Left lung (tissue), 14 donors: ENCODE measurements at places on chromosomes 16 and 17. TPM values are rescaled to one million over a fixed set of nuclear protein-coding genes. Genes with fewer than 3 reads are reported as not detected.

DNA sequence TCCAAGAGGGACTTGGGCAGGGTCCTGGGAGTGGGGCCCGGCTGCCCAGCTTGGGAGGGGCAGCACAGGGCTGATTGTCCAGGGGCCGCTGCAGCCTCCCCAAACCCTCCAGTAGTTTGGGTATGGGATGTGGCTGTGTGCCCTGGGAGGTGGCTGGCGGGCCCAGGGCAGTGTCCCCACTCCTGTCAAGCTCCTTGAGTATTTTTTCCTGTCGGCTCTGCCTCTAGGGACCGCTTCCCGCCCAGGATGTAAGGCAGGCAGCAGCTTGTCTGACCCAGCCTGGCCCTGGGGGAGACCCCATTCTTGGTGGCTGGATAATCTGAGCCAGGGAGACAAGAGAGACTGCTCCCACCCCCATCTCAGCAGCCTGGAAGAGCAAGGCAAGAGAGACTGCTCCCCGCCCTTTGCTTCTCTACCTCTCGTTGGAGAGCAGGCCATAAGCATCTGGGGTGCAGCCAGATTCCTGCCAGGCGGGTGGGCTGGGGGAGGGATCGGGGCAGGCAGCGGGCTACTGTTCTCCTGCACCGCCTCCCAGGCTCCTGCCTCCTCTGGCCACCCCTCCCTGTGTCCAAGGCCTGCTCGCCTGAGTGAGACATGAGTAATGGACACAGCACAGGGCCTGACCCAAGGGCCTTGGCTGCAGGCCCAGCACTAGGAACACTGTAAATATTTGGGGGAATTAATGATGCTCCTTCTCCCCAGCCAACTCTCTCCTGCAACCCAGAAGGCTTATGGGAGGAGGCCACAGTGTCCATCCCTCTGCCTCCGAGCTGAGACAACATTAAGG is 18.4 kb upstream of the ITGA3 start:
- H3K4me3 ChIP-seq, result no peak overlapping the region
- no peaks in the 10 kb centered on the region for H3K36me3 ChIP-seq
- peaks cover 20% of the 10 kb centered on the region for H3K4me1 ChIP-seq
- peak; percentile 87 for DNase-seq
- H3K27ac ChIP-seq, result peak overlapping the region; percentile 67

- no peak overlapping the region for H3K27ac ChIP-seq
- H3K4me1 ChIP-seq, result no peaks in the 10 kb centered on the region
- no peaks in the 10 kb centered on the region for H3K27me3 ChIP-seq
- H3K36me3 ChIP-seq, result peaks cover 98% of the 10 kb centered on the region
These were observed 11.7 kb downstream of the ZNHIT3 start for GRCh38 chr17:36498155-36498554.

Gene GGT6
- 17.4 TPM for total RNA-seq

DNA sequence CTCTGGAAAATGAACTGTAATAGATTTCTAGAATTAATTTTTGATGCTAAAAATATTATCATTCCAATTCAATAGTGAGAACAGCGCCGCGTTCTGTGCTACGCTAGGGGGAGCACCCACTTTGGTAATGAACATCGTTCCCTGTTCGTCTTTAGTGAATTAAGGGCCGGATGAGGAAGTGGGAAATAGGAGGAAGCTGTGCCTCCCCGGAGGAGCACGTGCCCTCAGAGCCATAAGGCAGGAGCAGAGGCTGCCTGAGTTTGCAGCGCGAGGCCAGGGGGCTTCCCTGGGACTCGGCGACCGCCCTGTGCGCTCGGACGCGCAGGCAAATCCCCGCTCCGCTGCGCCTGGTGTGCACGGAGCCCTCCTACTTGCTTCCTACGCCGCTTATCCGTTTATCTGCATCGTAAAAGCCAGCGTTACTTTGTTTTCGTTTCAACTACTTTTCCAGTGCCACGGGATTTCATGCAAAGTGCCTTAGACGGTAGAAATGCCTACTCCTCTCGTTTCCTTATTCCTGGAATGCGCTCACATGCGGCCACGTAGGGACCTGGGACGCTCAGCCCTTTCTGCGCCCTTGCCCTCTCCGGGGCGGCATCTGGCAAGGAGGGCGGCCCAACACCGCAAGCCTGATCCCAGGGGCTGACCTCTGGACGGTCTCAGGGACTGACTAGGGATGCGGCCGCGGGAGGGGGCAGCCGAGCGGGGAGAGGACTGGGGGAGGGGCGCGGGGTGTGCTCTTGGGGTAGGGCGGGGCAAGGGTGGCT is 76.4 kb downstream of the KCNJ12 start:
- H3K4me3 ChIP-seq, result no peak overlapping the region
- peaks cover 20% of the 10 kb centered on the region for H3K27me3 ChIP-seq
- peak; percentile 45 for DNase-seq

Gene NPIPA3
- 2.9 TPM for total RNA-seq

GRCh38 chr16:16124974-16125373 is 98.3 kb downstream of the ABCC6 start:
- no peak for DNase-seq
- H3K27me3 ChIP-seq, result no peaks in the 10 kb centered on the region
- no peak overlapping the region for H3K4me3 ChIP-seq
- no peaks in the 10 kb centered on the region for H3K4me1 ChIP-seq
- no peak overlapping the region for H3K27ac ChIP-seq

Gene KRT12
- not detected for total RNA-seq

DNA sequence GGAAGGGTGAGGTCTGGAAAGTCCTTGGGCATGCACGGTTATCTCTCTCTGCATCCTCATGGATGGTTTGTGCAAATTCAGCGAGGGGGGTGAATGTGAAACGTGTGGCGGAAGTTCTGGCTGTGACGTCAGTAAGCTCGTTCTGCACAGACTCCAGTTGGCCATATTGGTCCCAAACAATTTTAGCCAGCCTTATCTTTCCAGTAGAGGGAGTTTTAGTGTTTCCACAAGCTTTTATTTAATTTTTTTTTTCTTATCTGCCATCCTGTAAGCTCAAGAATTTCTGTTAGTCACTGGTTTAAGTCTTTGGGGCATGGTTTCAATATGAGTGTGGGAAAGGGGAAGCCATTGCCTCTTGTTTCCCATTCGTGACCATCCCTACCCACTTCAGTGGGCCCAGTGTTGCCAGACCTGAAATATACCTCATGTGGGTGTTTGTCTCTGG is 39.0 kb downstream of the HLF start:
- H3K4me3 ChIP-seq, result no peak overlapping the region
- DNase-seq, result no peak

- DNase-seq, result no peak
- no peak overlapping the region for H3K4me3 ChIP-seq
- H3K27me3 ChIP-seq, result no peaks in the 10 kb centered on the region
- no peaks in the 10 kb centered on the region for H3K36me3 ChIP-seq
- H3K4me1 ChIP-seq, result peaks cover 6% of the 10 kb centered on the region
- no peak overlapping the region for H3K27ac ChIP-seq
These were observed 58.8 kb downstream of the NT5M start for GRCh38 chr17:17361867-17362539.

GRCh38 chr17:218432-219110 is 37.1 kb upstream of the DOC2B start:
- H3K4me1 ChIP-seq, result no peaks in the 10 kb centered on the region
- no peak overlapping the region for H3K27ac ChIP-seq
- no peak for DNase-seq
- no peaks in the 10 kb centered on the region for H3K27me3 ChIP-seq

DNA sequence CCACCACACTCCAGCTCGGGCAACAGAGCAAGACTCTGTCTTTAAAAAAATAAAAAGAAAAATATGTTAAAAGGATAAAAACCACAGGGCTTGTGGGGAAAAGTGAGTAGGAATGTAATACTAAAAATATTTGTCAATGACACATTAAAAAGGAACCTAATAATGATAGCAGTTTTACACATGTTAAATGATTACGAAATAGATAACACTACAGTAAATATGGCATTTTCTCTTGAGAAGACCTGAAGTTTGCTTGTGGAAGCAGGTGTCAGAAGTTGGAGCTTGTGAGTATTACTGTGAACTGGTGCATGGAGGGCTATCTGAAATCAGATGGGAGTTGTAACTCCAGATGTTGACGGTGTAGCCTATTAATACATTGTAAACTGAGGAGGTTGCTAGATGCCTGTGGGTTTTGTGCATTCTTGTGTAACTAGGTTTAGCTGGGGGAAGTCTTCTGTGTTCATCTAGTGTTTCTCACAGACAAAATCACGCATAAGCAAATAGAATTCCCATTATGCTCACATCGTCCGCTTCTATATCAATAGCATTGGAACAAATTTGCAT is 44.2 kb upstream of the CLEC18A start:
- no peaks in the 10 kb centered on the region for H3K4me1 ChIP-seq
- H3K27ac ChIP-seq, result no peak overlapping the region
- no peak overlapping the region for H3K4me3 ChIP-seq
- peaks cover 68% of the 10 kb centered on the region for H3K36me3 ChIP-seq
- H3K27me3 ChIP-seq, result no peaks in the 10 kb centered on the region

DNA sequence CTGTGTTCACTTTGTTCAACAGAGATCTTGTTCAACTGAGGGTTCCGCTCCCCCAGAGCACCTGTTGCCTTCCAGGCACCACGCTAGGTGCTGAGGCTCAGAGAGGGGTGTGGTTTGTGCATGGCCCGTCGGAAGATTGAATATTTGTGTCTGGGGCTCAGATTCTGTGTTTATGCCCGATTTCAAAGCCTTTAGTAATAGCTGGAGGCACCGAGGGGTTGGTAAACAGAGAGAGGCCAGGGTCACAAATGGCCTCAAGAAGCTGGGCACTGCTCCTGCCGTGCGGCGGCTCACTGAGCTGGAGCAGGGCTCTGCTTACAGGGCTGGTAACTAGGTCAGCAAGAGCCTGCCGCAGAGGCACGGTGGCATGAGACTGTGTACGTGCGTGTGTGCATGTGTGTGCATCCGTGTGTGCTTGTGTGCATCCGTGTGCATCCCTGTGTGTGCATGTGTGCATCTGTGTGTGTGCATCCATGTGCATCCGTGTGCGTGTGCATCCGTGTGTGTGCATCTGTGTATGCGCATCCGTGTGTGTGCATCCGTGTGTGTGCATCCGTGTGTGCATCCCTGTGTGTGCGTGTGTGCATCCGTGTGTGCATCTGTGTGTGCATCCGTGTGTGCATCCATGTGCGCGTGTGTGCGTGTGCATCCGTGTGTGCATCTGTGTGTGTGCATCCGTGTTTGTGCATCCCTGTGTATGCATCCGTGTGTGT is 5.4 kb downstream of the ITGAE start:
- no peaks in the 10 kb centered on the region for H3K4me1 ChIP-seq
- H3K4me3 ChIP-seq, result no peak overlapping the region
- no peak overlapping the region for H3K27ac ChIP-seq
- H3K27me3 ChIP-seq, result no peaks in the 10 kb centered on the region
- H3K36me3 ChIP-seq, result no peaks in the 10 kb centered on the region

DNA sequence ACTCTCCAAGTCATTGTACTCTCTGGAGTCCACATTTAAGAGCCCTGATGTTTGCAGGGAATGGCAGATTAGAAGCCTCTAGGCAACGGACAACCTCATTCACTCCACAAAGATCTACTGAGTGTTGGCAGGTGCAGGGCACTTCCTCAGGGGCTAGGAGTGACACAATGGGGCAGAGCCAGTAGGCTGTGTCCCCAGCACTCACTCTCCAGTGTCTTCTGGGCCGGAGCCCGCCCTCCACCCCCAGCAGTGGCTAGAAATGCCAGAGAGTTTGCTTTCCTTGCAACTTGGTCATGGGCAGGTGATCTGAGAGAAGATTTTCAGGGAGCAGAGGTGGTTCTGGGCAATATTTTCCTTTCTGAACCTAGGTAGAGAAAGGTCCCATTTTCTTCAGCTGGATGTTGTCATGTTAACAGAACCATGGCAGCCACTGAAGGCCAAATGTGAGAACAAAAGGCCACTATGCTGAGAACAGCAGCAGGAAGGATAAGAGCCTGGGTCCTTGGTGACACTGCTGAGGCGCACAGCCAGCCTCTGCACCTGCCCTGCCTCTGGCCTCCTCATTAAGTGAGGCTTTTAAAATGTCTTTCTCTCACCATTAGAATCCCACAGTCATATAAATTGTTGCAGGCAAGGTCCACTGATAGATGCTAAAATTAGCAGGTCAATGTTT is 96.2 kb downstream of the USP31 start:
- H3K27ac ChIP-seq, result no peak overlapping the region
- no peaks in the 10 kb centered on the region for H3K36me3 ChIP-seq

DNA sequence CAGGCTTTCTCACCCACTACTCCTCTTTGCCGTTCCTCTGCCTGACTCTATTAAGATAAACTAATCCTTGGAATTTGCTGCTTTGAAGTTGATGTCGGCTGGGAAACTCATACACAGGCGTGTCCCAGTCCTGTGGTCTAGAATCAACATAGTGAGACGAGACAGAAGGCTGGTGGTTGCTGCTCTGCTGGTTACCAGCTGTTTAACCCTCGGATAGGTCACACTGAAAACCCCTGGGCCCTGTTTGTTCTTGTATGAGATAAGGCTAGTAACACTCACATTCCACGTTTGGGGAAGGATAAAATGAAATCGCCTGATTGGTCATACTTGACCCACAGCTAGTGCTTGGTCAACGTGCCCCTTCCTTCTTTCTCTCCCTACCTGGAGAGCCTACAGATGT is 517.0 kb downstream of the CDH13 start:
- H3K27ac ChIP-seq, result no peak overlapping the region
- no peaks in the 10 kb centered on the region for H3K27me3 ChIP-seq
- H3K36me3 ChIP-seq, result no peaks in the 10 kb centered on the region

Gene GAST
- not detected for total RNA-seq

DNA sequence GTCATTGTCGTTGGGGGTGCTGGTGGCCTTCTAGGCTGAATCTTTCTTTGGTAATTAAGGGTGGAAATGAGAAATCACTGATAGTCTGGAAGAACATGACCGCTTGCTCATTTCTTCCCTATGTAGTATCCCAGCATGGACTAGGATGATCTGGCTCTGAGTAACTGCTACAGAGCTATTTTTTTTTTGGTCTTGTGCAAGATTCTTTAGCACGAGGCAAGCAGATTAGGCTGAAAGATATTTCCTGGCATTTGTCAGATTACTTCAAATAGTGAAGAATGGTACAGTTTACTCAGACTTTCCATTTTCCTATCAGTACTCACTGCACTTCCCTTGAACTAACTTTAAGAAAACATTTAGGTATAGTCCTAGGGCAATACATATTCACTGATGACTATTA is 89.0 kb downstream of the SYCE1L start:
- no peaks in the 10 kb centered on the region for H3K36me3 ChIP-seq
- no peaks in the 10 kb centered on the region for H3K27me3 ChIP-seq
- DNase-seq, result no peak
- H3K4me1 ChIP-seq, result no peaks in the 10 kb centered on the region
- no peak overlapping the region for H3K4me3 ChIP-seq
- H3K27ac ChIP-seq, result no peak overlapping the region

GRCh38 chr17:82734987-82735866 is at the start of gene FN3K:
Gene FN3K, plus strand, starts transcription at chr17:82735615. Its CDS starts 22 bp downstream, at chr17:82735637.
- DNase-seq, result peak; percentile 73
- no peaks in the 10 kb centered on the region for H3K27me3 ChIP-seq
- peak within 1 kb of the TSS; percentile 63 for H3K27ac ChIP-seq
- H3K36me3 ChIP-seq, result no peaks in the 10 kb centered on the region
- peaks cover 3% of the 10 kb centered on the region for H3K4me1 ChIP-seq

DNA sequence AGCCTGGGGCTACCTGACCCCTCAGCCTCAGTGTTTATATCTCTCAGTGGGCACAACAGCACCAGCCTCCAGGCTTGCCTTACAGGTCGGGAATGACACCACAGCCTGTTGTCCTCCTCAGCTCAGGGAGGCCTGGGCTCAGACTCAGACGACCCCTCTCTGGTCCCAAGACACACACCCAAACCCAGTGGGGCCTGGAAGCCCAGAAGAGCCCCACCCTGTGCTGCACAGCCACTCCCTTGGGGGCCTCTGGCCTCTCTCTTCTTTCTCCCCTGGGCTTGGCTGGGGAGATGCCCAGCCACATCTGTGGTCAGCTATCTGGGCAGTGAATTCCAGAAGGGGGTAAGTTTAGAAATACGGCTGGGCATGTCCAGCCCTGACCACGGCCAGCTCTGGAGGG is 2.4 kb downstream of the NATD1 start:
- H3K27ac ChIP-seq, result no peak overlapping the region
- peaks cover 39% of the 10 kb centered on the region for H3K4me1 ChIP-seq
- no peak overlapping the region for H3K4me3 ChIP-seq
- no peak for DNase-seq
